Stimulated activated naive CD4-positive, alpha-beta T cell (primary cell): ENCODE measurements at places on chromosomes 11 and 22.

DNA sequence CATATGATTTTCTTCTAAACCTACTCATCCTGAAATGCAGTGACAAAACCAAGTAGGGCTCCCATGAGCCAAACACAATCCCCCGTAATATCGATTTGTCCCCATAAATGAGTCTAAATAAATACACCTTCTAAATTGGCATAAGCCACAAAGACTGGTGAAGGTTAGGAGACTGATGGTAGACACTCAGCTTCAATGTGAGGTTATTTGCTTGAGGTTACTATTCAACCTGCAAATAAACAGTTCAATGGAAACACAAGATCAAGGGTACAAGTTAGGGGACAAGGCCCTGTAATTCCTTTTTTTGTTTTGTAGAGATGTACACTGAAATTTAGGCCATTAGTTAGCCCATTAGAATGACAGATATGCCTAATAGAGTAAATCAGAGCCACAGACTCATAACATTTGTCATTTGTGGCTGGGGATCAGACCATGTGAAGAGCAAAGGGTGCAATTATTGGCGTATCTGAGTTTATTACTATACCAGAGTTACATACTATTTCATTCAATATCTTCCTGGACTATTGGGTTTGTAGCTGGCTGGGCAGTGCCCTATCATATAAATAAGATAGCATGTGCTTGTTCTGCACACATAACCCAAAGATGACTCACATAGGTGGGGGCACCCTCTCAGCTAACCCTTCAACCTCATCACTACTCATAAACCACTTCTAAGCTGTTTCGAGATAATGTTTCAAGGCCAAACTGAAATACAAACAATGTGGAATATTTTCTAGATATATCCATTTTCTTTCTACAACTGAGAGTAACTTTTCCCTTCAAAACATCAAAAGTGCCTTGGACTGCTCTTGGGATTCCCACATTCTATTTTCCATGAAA is 695.3 kb downstream of the KCNA4 start:
- no peak for DNase-seq

- DNase-seq, result no peak
These were observed 430 bp downstream of the CDC42EP1 start for GRCh38 chr22:37560608-37561211.

GRCh38 chr11:9550191-9550628 is 23.3 kb upstream of the WEE1 start:
- DNase-seq, result no peak

- DNase-seq, result no peak
These were observed 265.7 kb upstream of the CADM1 start for GRCh38 chr11:115769891-115770290.

GRCh38 chr11:109956124-109956793 is 136.9 kb upstream of the ZC3H12C start:
- DNase-seq, result no peak

DNA sequence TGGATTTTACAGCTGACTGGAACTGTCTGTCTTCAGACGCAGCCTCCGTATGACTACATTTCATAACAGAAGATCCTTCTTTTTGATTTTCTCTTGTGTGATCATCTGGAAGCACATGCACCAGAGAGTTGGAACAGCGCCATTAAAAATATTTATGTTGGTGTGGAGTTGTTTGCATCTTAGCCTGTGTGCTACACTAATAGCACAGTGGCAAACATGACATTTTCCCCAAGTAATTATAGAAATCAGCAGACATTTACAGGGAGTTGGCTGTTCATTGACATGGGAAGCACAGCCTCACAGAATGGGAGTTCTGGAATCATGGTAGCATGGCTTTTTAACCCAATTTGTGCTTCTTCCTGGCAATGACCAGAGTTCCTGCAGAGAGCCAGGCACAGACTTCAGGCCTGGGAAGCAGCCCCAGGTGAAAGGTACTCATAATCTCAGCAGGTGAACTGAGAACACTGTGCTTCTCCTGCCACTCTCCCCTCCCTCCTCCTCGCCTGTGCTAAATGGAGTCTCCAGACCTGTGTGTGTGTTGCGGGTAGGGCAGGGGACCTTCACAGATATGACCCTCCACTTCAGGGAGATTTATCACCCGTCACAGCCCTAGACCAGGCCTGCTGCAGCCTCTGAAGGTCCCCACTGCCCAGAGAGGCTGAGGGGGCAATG is 82.8 kb upstream of the PLET1 start:
- no peak for DNase-seq

DNA sequence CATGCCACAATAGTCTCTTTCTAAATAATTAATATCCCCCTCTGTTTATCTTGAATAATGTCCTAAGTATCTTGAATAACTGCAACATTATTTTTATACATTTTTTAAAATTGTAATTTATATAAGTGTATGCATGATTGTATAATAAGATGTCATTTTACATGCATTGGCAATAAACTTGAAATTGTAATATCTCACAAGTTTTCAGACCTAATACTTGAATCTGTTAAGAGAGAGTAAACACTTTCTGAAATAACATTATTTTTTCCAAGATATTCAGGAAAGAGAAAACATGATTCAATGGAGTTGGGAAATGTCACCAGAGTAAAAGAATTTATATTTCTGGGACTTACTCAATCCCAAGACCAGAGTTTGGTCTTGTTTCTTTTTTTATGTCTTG is at the start of gene OR4D11:
Gene OR4D11 (plus strand): TSS at position 301 of the 400 bp plus-strand sequence. CDS start 0 bp downstream, at position 301.
- no peak for DNase-seq

- no peak for DNase-seq
These were observed 17.3 kb downstream of the KCTD17 start for GRCh38 chr22:37068859-37069258.

GRCh38 chr22:49569286-49570031 is 258.2 kb downstream of the BRD1 start:
- DNase-seq, result no peak

DNA sequence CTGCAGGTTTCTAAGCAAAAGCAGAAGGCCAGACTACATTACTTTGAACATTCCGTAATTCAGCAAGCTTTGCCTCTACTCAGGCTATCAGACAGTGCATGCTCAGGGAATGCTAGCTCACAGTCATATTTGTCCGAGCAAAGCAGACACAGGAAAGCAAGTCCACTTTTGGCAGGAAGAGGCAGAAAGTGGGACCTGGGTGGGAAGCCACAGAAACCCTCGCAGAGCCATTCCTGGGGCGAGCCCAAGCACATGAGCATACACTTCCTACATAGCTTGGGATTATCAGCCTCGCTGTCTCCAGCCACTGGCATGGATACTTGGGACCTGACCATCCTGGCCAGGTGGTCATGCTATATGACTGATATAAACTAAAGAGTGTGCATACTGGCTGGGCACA is 113.3 kb downstream of the TRIM29 start:
- DNase-seq, result no peak

GRCh38 chr22:35230839-35231584 is 26.3 kb upstream of the HMGXB4 start:
- no peak for DNase-seq

DNA sequence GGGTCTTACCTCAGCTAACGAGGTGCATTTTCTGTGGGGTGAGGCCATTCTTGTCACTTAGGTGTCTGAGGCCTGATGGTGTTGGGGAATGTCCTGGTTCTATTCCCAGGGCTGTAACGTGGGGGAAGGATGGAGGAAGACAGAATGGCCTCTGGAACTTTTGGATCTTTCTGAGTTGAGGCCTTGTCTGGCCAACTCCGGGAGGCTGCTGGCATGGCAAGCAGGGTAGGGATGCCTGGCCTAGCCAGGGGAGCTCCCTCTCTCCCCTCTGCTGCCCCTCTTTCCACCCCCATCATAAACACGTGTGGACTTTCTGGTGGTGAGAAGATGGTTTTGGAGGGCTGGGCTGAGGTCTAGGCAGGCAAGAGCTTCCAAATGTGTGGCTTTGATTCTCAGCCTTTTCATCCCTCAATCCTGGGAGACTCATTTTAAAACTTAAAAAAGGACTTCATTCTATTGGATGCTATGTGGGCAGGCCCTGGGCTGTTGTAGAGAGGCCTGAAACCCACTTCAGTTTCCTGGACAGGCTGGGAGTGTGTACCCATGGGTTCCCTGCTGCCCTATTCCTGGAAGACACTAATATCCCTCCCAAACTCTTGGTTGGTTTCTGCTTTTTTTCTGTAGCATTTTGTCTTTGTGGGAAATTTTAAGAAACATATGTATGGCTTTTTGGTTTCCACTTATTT is 30.9 kb downstream of the ZBTB16 start:
- DNase-seq, result no peak

DNA sequence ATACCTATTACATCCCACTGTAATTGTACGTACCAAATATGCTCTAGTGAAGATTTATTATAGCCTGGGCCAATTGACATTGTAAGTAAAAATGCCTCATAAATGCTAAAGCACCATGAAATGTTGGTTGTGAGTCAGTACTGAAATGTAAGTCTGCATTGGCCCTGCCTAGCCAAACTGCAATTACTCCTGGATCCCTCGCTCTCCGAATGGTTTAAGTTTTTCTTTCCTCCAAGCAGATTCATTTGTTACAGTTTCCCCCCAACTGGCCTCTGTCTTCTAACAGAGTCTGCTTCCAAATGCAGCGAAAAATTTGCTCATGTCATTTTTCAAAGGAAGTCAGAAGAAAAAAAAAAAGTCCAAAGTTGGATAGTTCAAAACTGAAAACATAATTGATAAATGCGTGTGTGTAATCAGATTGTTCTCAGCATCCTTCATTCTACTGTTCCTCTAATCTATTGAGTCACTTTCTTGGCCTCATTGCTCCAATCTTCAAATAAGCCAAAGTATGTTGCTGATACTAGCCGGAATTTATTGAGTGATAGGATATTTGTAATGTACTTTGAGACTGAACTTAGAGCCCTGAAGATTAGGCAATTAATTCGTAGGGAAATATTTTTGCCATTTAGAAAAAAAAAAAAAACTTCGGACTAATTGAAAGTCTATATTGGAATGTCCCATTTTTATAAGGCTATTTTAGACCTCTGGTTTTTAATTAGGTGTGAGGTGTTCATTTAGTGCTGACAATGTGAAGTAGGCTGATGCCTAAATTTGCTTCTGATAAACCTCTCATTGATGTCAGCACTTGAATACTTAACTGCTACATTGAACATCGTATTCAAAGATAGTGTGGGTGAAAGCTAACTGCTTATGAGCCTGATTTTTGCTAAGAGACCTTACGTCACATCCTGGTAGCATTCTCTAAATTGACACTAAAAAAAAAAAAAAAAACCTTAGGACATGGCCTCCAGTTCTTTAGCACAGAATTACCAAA is 93.4 kb downstream of the WT1 start:
- DNase-seq, result no peak

- peak; percentile 86 for DNase-seq
These were observed 572 bp upstream of the APLP2 start for GRCh38 chr11:130068986-130069658.

DNA sequence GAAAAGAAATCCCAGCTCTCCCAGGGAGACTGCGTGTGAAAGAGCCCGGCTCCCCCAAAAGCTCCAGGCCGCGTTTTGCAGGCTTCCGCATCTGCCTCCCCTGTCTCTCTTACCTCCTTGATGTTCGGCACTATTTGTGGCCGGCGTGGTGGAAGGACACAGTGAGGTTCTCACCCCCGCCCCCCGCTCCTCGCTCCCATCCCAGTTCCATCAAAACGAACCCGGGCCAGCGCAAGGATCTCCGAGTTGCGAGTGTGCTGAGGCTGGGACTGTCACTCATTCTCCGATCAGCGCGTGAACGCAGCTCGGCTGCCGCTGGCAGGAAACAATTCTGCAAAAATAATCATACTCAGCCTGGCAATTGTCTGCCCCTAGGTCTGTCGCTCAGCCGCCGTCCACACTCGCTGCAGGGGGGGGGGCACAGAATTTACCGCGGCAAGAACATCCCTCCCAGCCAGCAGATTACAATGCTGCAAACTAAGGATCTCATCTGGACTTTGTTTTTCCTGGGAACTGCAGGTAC is at the start of gene NCAM1:
Gene NCAM1 (plus strand): TSS at position 275 of the 523 bp plus-strand sequence.
- no peak for DNase-seq

DNA sequence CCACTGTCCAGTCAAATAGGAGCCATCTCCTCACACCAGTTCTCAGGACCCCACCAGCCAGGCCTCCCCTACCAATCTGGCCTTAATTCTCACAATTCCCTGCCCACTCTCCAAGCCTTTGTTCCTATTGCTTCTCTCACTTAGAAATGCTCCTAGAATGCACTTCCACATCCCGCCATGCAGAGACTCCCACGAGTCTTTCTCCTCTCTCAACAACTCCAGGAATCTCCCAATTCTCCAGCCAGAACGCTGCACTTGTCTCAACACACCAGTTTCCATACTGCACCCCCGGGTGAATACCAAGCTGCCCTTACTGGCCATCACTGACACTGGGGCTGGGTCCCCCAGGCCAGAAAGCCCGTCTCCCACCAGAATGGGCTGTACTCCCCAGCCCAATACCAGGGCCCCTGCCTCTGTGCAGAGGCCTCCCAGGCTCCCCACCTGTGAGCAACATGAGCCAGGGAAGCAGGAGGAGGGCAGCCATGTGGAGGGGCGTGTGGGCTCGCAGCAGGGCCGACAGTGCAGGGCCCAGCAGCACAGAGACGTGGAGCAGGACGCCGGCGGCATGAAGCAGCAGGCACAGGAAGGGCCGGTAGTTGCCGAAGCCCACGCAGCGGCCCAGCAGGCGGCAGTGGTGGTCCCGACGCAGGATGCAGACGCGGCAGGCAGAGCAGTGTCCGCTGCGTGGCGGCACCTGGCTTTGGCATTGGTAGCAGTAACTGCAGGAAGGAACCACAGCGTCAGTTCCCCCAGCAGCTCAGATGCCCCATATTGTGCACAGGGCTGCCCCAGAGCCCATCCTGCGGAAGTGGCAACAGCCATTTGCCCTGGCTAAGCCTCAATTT is 2.4 kb downstream of the ZDHHC24 start:
- DNase-seq, result peak; percentile 27

DNA sequence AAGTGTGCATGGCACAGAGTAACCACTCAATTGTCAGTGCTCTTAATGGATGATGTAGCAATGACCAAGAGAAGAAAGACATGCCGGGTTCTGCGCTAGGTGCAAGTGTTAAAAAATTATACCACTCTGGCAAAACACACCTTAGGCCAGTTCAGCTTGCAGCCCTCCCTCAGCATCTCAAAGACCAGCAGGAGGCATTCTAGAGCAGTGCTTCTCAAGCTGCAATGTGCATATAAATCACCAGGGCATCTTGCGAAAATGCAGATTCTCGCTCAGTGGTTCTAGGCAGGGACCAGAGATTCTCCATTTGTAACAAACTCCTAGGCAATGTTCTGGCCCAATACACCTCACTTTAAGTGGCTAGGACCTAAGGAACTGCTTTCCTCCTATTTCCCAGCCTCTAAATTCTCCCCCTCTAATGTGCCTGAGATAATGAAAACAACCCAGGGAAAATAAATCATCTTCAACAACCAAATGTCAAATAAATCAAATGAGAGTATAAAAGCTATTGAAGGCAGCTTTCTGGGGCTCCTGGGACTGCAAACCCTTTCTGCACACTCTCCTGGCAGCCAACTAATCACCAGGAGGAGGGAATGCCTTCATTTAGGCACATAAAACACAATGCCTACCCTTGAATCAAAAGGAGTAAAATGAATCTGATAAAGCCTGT is 337.2 kb upstream of the API5 start:
- no peak for DNase-seq

DNA sequence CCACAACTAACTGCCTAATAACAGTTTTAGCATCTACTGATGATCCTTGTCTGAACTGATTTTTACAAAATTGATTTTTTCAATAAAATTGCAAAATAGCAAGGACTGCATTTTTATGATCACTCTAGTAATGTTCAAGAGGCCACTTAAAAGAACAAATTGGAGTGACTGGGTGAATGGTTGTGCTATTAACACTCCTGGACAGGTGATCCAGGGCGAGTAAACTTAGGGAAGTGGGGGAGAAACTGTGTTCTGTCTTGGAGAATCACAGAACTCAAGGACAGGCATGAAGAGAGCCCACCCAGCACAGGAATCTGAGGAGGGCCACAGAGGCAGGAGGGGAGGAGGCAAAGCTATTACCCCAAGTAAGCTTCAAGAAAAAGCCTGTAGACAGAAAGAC is 75.8 kb downstream of the SGSM3 start:
- no peak for DNase-seq

- peak; percentile 55 for DNase-seq
These were observed 4.5 kb downstream of the NEAT1 start for GRCh38 chr11:65426839-65427690.
